ENCODE measurements at places on chromosomes 2 and 18.

DNA sequence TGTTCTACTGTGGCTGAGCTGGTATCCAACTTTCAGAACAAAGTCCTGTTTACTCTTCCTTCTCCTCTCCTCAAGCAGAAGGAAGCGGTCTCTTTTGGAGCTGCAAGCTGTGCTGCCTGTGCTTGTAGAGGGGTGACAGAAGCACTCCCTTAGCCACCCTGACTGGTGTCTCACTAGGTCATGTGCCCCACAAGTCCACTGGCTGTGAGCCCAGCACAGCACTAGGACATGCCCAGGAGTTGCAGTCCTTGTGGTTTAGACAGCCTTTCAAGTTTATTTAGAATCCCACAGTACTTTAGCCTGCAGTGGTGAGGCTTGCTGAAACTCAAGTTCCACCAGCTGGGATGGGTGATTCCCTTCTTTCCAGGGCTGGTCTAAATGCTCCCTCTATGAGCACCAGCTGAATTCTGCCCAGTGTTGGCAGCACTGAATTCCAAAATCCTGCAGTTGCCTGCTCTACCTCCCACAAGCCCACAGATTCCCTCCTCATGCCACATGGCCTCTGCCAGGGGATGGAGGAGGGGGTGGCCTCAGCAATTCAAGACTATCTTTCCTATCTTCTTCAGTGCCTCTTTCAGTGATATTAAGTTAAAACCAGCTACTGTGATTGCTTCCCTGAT lies 61.2 kb downstream of the CCDC85A start:
- no peak overlapping the region for H3K4me3 ChIP-seq
- no peaks in the 10 kb centered on the region for H3K4me1 ChIP-seq
- DNase-seq = no peak
- H3K36me3 ChIP-seq = no peaks in the 10 kb centered on the region

- H3K36me3 ChIP-seq = no peaks in the 10 kb centered on the region
- H3K27ac ChIP-seq = no peak overlapping the region
- no peak overlapping the region for H3K4me3 ChIP-seq
- H3K27me3 ChIP-seq = no peaks in the 10 kb centered on the region
Observed at GRCh38 chr2:71877636-71878035, 270.0 kb downstream of the CYP26B1 start.

DNA sequence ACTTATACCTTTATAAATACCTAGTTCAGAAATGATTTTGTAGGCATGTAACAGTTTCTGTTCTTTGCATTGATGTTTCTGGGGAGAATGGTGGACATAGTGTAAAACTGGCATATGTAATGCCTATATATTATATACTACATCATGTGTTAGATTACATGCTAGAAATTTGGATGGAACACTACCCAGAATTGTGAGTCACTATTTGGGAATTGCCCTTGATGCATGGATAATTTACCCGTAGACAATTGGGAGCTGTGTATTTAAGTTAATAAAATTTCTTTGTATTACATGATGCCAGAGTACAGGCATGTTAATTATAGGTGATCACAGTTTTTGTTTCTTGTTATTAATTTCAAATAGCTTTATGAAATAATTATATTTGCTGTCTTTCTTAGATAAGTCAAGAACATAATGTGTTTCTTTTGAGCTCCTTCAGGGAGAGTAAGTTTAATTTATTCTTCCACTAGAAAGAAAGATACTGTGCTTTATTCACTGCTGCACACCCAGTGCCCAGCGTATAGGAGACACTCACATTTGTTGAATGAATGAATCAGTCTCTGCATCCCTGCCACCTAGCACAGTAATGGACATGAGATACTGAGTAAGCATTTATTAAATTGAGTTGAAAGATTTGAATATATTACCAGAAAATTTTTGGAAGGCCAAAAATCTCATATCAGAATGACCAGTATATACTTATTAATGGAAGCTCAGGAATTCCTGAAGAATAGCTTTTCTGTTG lies 16.9 kb downstream of the ACSL3 start:
- no peaks in the 10 kb centered on the region for H3K36me3 ChIP-seq
- no peak overlapping the region for H3K4me3 ChIP-seq
- no peak for DNase-seq

DNA sequence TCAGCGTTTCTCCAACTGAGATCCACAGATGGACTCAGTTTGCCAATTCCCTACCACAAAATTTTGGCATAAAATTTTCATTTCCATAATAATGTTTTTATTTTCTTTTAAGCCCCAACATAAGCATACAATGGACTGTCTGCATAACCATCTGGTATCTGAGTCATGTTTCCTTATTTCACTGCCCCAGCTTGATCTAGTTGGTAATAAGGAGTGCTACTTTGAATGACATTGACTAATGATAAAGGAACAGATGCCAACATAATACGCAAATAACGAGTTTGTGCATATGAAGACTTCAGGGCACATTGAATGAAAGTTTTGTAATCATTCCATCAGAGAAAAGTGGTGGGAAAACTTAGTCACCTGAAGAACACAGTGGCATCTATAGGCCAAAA lies 8.8 kb upstream of the MBD2 start:
- H3K27ac ChIP-seq = no peak overlapping the region
- H3K4me3 ChIP-seq = no peak overlapping the region
- no peaks in the 10 kb centered on the region for H3K36me3 ChIP-seq
- DNase-seq = no peak
- H3K4me1 ChIP-seq = no peaks in the 10 kb centered on the region
- no peaks in the 10 kb centered on the region for H3K27me3 ChIP-seq

DNA sequence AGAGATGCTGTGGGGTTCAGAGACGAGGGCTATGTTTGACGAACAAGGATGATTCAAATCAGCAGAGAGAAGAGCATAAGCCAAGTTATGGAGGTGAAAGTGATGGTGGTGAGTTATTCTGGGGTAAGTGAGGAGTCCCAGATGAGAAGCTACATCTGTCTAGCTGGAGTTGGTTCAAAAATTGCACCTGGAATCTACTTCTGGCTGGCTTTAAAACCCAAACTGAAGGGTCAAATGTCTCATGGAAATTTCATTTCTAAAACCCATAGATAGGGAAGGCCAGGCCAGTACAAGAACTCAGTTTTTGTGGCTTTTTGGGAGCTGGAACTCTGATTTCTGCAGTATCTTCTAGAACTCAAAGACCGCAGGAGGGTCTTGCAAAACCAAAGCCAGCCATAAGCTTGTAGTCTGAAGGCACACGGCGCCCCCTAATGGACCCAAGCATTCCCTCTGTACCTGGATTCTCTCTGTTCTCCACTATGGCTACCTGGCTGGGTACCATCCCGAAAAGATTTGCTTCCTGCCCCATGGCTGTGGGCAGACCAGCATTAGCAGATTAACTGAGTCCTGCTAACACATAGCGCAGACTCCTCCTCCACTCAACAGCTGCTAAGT lies 229.1 kb upstream of the SLC14A2 start:
- no peaks in the 10 kb centered on the region for H3K36me3 ChIP-seq
- H3K4me1 ChIP-seq = no peaks in the 10 kb centered on the region
- no peak for DNase-seq
- H3K27ac ChIP-seq = no peak overlapping the region
- H3K27me3 ChIP-seq = no peaks in the 10 kb centered on the region
- H3K4me3 ChIP-seq = no peak overlapping the region

DNA sequence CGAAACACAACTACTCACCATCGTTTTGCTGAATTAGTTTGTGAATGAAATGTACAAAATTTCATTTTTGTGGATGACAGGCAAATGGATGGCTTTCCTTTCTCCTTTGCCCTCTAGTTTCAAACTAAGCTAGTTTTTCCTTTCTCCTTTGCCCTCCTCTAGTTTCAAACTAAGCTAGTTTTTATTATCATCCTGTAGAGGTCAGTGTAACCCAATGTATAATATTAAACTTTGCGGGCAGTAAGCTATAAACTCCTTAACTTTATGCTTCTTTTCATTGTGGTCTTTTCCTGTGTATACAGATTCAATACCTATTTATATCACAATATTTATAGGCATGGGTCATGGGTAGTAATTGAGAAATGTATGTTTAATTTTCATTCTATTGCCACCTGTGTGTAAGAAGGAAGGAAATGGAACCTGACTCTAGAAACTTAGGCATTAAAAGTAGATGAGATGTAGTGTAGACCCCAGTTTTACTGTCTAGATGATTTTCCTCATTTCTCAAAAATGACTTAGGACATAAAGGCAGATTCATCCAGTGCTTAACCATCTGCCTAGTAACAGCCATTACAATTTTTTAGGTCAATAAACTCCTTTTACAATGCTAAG lies 58.1 kb downstream of the MAP3K19 start:
- no peak overlapping the region for H3K4me3 ChIP-seq
- no peaks in the 10 kb centered on the region for H3K4me1 ChIP-seq
- DNase-seq = no peak
- no peaks in the 10 kb centered on the region for H3K27me3 ChIP-seq
- no peaks in the 10 kb centered on the region for H3K36me3 ChIP-seq
